ENCODE measurements at places on chromosomes 5 and 9. TPM values are rescaled to one million over a fixed set of nuclear protein-coding genes. Genes with fewer than 3 reads are reported as not detected.

Gene ZMYND19
- total RNA-seq = 13.4 TPM

Gene FANCC
- total RNA-seq = 3.6 TPM

Gene KCNIP1
- not detected for total RNA-seq

Gene IL3
- total RNA-seq = not detected

Gene PDE6A
- total RNA-seq = not detected

Gene SLC45A2
- 0.17 TPM for total RNA-seq

Gene BAAT
- total RNA-seq = 0.07 TPM

Gene PCDHA1
- total RNA-seq = not detected

Gene INSYN2B
- total RNA-seq = 2.1 TPM

Gene THBS4
- total RNA-seq = 2.1 TPM

Gene TMEM252
- not detected for total RNA-seq

Gene IPO11
- total RNA-seq = 32.4 TPM

Gene IFNA21
- not detected for total RNA-seq

Gene C5orf52
- total RNA-seq = not detected

Gene TLX3
- not detected for total RNA-seq

Gene PCDHB4
- 0.20 TPM for total RNA-seq

Gene TRIM7
- total RNA-seq = 1.2 TPM

Gene RNF183
- total RNA-seq = not detected

Gene MSX2
- 3.8 TPM for total RNA-seq

Gene CDC42SE2
- total RNA-seq = 20.1 TPM

Gene SLC1A3
- 20.0 TPM for total RNA-seq

Gene PRDM9
- not detected for total RNA-seq

Gene ARHGAP26
- total RNA-seq = 7.4 TPM

Gene HMMR
- 12.8 TPM for total RNA-seq

Gene SLC34A1
- total RNA-seq = not detected

Gene SPINK1
- 0.66 TPM for total RNA-seq

Gene FLT4
- 0.33 TPM for total RNA-seq

Gene GRM6
- not detected for total RNA-seq

Gene LPCAT1
- total RNA-seq = 78.8 TPM

Gene PCDHGC5
- 7.3 TPM for total RNA-seq

Gene DBH
- total RNA-seq = not detected

Gene GFRA3
- 0.03 TPM for total RNA-seq

Gene SOHLH1
- total RNA-seq = not detected

Gene MEIKIN
- not detected for total RNA-seq

Gene PHYHD1
- total RNA-seq = 9.3 TPM

Data from smooth muscle cell of the pulmonary artery (primary cell).